ENCODE measurements at places on chromosomes 13 and 19. TPM values are rescaled to one million over a fixed set of nuclear protein-coding genes. Genes with fewer than 3 reads are reported as not detected.
A peak's percentile ranks its signal among the peaks of the same experiment; 100 is the strongest.

- DNase-seq: no peak
These were observed 58.9 kb upstream of the C1QTNF9 start for GRCh38 chr13:24250376-24251057.

The NANOS3 gene
- not detected for total RNA-seq

GRCh38 chr13:22369840-22370239 is 699.0 kb downstream of the FGF9 start:
- no peak for DNase-seq

GRCh38 chr13:76684336-76684735 is 201.9 kb downstream of the KCTD12 start:
- no peak for DNase-seq

GRCh38 chr19:49042177-49042576 is 1.5 kb upstream of the CGB5 start:
- no peak for DNase-seq

- peak; percentile 70 for DNase-seq
These were observed at the start of gene DBP for GRCh38 chr19:48636859-48637448. DBP (minus strand) TSS chr19:48637379; CDS start chr19:48636994, 385 bp downstream.

- DNase-seq: no peak
These were observed 709 bp downstream of the DPP9 start for GRCh38 chr19:4722671-4723594.

DNA sequence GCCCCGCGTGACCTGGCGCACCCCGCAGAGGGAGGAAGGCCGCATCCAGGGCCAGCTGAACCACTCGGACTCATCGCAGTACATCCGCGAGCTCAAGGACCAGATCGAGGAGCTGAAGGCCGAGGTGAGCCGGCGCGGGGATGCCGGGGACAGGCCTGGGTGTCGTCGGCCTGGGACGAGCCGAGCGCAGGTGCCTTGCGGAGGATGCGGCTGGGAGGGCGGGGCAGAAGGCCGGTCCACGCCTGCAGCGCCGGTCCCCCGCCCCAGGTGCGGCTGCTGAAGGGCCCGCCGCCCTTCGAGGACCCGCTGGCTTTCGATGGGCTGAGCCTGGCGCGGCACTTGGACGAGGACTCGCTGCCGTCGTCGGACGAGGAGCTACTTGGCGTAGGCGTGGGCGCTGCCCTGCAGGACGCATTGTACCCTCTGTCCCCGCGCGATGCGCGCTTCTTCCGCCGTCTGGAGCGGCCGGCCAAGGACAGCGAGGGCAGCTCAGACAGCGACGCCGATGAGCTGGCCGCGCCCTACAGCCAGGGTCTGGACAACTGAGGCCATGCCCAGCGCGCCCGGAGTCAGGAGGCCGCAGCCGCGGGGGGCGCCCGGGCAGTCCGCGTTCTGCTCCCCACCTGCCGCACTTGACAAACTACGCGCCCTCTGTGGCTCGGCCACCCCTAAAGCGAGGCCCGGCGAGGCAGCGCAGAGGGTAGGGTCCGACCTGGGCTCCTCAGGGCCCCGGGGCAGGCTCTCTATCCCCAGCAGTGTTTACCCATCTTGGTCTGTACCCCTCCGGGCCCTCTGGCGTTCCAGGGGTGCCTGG is 10.8 kb downstream of the PRR36 start:
- no peak for DNase-seq

The ZNF223 gene
- 7.1 TPM for total RNA-seq

DNA sequence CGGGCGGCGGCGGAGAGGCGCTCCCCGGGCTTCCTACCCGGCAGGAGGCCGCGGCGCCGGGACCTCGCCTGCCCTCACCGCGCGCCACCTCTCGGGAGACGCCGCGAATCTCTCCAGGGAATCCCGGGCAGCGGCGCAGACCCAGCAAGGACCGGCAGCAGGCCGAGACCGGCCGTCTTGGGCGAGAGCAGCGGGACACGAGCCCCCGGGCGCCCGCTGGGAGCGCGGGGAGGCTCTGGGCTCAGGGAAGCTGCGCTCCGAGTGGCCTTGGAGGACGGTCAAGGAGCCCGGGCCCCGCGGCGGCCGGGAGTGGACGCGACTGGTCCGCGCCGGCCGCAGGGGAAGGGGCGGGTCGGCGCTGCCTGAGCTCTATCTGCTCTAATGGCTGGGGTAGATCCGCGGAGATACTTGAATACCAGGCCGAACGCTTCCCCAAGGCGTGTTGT is 14.7 kb downstream of the CDX2 start:
- DNase-seq: no peak

GRCh38 chr19:1173159-1173844 is 766 bp downstream of the SBNO2 start:
- DNase-seq: no peak

GRCh38 chr19:21202865-21203494 is 61.1 kb downstream of the ZNF431 start:
- DNase-seq: no peak

DNA sequence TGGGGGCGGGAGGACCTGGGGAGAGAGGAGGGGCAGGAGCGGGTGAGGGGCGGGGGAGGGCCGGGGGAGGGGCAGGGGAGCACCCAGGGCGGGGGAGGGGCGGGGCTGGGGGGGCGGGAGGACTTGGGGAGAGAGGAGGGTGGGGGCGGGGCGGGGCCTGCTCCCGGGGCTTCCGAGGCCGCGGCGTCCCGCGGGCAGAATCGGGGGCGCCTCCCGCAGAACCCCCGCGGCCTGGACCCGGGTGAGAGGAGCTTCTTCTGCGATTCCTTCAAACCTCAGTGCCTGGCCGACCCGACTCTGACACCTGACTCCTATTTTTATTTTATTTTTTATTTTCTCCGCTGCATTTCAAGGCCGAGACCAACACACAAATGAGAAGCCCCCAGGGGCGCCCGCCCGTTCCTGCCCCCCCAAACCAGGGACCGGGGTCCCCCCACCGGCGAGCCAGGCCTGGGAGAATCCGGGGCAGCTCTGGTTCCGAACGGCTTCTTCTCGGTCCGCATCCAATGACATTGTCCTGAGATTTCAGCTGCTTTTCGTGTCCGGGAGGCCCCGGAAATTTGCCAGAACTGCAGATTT is 470 bp upstream of the GRTP1 start:
- DNase-seq: no peak
